ENCODE measurements at places on chromosomes 2 and 18.

- no peak for DNase-seq
Observed at GRCh38 chr2:78418021-78418420, 607.5 kb upstream of the REG3G start.

GRCh38 chr2:156329031-156329926, 3.2 kb downstream of the NR4A2 start:
- DNase-seq, result no peak

- no peak for DNase-seq
Observed at GRCh38 chr18:62777814-62778213, 62.5 kb downstream of the PHLPP1 start.

DNA sequence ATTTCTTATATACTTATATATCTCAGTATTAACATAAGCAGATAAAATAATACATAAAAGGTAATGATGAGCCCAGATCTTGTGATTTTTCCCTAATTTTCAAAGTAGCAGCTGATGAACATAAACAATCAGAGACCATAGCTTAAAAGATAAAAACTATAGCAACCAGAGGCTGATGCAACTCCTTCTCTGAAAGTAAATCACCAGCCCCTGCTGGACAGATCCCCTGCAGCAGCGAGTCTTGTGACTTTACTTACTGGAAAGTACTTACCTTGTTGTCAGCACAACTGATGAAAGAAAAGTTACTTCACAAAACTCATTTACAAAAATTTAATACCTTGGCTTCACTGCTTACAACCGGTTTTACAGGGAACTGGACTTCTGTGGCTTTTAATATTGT, 67.3 kb downstream of the GORASP2 start:
- peak; percentile 74 for DNase-seq

GRCh38 chr2:205650931-205651330, 31.4 kb upstream of the NRP2 start:
- DNase-seq, result no peak
